ENCODE measurements at places on chromosomes 4 and X. TPM values are rescaled to one million over a fixed set of nuclear protein-coding genes. Genes with fewer than 3 reads are reported as not detected.

DNA sequence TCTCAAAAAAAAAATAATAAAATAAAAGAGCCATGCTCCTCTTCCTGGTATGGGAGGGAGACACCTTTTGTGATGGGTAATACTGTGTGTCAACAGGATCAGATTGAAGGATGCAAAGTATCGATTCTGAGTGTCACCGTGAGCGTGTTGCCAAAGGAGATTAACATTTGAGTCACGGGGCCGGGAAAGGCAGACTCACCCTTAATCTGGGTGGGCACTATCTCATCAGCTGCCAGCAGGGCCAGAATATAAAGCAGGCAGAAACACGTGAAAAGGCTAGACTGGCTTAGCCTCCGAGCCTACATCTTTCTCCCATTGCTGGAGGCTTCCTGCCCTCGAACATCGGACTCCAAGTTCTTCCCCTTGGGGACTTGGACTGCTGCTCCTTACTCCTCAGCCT, 95.4 kb downstream of the SHOX start:
- no peak for ATAC-seq

DNA sequence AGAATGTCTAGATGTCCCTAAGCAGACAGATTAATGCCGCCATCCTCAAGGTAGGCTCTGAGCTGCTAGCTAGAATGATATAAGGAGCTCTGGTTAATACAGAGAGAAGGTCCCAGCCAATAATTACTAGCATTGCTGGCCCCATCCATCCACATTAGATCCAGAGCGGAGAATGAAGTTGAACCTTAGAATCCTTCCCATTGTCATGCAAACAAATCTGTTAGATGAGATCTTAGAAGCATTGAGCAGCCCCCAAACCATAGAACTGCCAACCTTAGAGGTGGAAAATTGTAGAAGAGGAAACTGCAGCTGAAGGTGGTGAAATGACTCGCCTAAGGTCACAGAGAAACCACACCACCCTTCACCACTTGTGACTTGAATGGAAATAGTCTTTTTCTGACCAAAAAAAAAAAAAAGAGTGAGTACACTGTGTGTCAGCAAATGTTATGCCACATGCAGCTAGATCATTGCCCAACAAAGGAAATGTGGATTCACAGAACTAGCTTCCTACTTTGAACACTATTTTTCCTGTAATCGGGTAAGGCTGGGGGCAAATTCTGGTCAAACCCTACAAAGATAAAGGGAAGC, 162.1 kb downstream of the SMIM20 start:
- peak; percentile 44 for ATAC-seq

DNA sequence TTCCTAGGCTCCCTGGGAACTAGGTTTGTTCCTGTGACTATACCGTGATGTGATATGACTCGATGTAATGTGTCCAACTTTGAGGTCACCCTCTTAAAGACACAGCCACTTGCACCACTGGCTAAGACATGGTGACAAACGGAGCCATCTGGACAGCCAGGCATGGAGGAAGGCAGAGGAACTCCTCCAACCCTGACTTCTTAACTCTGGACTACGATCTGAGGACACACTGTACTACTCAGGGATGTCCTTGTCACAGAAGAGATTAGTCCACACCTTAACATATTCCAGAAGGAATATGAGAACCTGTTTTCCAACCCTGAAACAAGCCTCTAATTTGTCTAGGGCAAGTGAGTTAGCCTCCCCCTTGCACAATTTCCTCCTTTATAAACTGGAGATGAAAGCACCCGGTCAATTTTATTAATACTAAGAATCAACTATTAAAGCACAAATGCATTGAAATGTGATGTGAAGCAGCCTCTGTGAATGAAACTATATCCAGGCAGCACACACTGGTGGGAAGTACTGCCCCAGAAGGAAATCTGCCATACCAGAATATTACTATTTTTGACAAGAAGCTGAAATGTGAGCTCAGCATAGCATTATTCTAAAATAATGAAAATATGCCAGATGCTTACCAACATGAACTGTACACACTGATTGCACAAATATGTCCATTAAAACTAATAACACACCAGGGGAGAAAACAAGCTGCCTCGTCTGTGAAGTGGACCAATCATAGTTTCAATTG, 47.3 kb downstream of the TSPAN5 start:
- peak; percentile 70 for ATAC-seq

DNA sequence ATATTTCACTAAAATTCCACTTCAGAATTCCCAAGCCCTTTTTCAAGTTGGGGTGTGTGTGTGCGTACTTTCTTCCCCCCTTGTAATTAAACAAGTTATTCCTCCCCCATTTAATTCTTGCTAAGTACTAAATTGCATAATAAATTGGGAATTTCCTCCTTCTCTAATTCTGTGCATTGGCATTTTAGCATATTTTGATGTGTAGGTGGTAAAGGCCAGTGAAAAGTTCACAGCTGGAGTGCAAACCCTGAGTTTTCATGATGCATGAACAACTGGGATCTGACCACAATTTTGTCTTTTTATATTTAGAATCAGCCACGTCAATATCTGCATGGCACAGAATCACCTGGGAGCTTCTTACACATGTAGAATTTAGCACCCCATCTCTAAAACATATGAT, 18.5 kb downstream of the ANXA3 start:
- no peak for ATAC-seq

DNA sequence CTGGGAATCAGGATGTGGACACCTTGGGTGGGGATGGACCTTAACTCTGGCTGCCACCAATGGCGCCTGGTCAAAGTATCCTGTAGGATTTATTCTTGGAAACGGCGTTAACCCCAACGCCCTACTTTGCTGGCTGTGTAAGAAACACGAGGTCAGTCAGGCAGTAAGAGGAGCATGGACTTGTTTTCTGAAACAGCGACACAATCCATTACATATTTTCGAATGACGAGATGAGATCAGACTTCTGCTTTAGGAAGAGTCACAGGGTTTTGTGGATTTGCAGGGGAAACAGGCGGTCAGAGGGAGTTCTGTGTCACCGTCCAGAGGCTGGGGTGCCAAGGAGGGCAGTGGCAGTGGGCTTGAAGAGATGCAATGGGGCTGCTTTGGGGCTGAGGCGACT, 92.2 kb downstream of the TBL1X start:
- no peak for ATAC-seq

- ATAC-seq, result no peak
These were observed 42.7 kb downstream of the KIF4A start for GRCh38 chrX:70332600-70332999.

DNA sequence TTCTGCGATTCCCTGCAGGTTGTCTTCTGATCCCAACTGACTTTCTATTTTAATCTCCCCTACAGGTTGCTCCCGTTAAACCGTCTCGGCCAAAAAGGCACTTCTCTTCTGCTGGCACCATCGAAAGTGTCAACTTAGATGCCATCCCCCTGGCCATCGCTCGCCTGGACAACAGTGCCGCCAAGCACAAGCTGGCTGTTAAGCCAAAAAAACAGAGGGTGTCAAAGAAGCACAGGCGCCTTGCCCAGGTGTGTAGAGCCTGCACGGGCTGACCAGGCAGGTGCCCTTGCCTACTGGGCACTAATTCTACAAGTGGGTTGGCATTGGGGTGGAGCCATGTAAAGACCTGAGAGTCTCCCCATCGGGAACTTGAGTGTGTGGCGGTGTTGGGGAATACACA, 74.2 kb downstream of the AASDH start:
- no peak for ATAC-seq

DNA sequence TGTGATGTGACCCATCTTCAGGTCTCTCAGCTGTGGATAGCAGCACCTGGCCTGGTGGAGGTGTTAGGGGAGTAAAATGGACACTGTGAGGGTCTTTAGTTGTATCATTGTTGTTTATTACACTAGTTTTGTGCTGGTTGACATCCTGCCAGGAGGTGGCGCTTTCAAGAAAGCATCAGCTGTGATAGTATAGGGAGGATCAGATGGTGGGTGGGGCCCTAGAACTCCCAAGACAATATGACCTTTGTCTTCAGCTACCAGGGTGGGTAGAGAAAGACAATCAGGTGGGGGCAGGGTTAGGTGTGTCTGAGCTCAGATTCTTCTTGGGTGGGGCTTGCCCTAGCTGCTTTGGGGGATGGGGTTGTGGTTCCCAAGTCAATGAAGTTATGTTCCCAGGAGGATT, 162.8 kb downstream of the PPP1R2C start:
- ATAC-seq, result no peak

- ATAC-seq, result no peak
These were observed 162.5 kb upstream of the CASK start for GRCh38 chrX:42085836-42086235.

DNA sequence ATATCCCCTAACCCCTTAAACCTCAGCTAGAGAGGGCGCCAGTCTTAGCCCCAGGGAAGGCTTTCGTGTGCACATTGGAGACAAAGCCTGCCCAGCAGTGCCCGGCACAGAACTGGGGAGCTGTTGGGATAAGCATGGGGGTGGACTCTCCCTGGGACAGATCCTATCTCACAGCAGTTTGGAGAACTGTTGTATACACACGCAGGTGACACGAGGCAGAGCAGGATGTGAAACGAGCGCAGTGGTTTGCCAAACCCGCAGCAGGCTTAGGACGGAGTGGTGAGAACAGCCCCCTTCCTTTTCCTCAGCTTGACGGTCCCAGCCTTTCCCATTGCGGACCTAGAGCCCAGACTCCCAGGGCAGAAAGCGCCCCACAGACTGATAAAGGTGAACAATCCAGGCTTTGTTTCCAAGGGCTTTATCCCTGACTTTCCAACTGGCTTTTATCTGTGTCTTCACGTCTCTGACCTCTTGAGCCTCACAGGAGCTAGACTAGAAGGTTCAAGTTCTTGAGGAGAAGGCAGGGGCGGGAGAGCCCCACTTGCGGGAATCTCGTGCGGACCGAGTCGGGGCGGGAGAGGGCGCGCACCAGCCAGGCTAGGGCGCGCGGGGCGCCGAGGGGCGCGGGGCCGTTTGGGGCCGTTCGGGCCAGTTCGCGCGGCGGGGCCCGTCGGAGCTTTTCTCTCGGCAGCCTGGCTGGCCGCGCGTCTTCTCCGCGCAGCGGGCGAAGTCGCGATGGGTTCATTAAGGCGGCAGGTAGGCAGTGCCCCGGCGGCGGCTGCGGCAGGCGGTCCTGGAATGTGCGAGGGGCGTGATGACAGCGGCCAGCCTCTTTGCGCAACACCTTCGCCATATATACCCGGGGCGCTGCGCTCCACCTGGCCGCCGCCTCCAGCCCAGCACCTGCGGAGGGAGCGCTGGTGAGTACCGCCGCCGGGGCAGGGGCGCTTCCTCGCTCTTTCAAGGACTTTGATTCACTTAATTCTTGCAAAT, at the start of gene SLC34A2:
Gene SLC34A2 (plus strand): TSS at position 881 of the 993 bp plus-strand sequence. CDS start 6,650 bp downstream, outside the sequence.
- peak; percentile 64 for ATAC-seq

- ATAC-seq, result no peak
These were observed 29.5 kb downstream of the MSL3 start for GRCh38 chrX:11787564-11787963.

FDCSP gene
- total RNA-seq, result 53.0 TPM

ZAR1 gene
- total RNA-seq, result not detected

SOWAHD gene
- total RNA-seq, result not detected

MCTS1 gene
- total RNA-seq, result 34.0 TPM

Data from esophagus mucosa (tissue), 1 donor.